ENCODE measurements at places on chromosomes 6 and 20. TPM values are rescaled to one million over a fixed set of nuclear protein-coding genes. Genes with fewer than 3 reads are reported as not detected.
A peak's percentile ranks its signal among the peaks of the same experiment; 100 is the strongest.

GRCh38 chr6:96520171-96521115, 1.2 kb upstream of the UFL1 start:
- peak; percentile 28 for DNase-seq

- DNase-seq, result no peak
Measured at GRCh38 chr20:24628985-24629384, 159.6 kb downstream of the SYNDIG1 start.

- DNase-seq, result peak; percentile 97
Measured at GRCh38 chr6:291697-292505, at the start of gene DUSP22. Gene DUSP22, plus strand, starts transcription at chr6:292487. Its CDS starts 53 bp downstream, at chr6:292540.

DNA sequence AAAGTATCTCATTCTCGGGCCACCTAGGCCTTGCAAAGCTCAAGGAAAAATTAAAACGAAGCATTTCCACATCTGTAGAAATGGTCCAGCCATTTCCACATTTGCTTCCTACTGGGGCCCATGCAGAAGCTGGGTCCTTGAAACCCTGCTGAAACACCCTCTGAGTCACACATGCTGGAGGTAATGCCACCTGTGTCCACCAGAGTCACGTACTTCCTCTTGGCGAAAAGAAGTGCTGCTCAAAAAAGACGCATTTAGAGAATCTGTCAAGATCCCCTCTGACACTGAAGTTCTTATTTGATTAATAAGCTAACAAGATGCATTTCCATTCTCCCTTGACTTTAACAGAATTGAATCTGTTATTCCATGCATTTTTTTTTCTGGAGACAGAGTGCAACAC, 423.2 kb downstream of the PREX1 start:
- no peak for DNase-seq

- DNase-seq, result no peak
Measured at GRCh38 chr20:20085071-20085470, 32.7 kb downstream of the CFAP61 start.

DNA sequence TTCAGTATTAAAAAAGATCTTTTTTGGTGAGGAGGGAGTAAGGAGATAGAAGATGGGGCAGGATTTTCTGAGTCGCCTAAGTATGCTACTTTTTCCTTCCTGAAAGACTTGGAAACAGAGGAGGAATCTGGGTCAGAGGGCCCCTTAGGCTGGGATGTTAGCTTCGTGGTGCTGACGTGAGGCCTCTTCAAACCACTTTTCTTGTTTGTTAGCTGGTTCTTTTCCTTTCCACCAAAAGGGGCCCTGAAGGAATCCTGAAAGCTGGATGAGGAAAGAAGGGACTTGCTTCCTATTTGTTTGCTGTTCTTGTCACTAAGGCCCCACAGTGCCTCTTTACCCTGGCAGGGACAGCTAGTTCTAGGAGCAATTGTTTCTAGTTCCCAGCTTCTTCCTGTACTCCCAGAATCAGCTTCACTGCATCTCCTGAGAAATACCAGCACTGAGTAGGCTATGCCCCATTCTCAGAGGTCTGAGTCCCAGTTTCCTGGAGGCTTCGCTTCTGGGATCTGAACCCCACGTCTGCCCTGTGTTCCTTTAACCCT, 2.2 kb upstream of the IL20RA start:
- DNase-seq, result no peak

DNA sequence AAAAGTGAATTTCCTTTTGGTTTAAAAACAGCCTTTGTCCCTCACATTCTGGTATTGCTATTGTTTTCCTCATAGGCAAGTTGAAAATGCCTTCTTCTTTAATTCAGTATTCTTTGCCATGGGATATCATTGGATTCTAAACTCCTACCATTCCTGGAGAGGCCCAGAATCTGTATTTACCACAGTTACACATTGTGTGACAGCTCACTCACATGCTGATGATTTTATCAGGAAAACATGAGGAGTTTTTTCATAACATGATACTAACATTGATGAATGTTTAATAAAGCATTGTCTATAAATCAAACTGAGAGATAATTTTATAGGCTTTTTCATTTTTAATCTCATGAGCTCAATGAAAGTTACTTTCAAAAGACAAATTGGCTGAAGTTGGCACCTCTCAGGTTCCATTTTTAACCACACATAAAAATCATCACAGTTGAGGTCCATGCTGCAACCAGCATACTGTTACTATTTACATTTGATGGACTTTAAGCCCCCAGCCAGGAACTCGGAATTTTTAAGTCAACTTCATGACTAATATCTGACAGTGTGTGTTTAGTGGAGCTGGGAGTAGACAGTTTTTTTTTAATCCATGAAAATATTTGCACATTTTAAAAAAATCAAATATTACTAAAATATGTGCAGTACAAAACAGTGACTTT, 82.8 kb downstream of the FAM83B start:
- DNase-seq, result no peak

- no peak for DNase-seq
Measured at GRCh38 chr6:16257999-16258708, 19.8 kb downstream of the GMPR start.

DNA sequence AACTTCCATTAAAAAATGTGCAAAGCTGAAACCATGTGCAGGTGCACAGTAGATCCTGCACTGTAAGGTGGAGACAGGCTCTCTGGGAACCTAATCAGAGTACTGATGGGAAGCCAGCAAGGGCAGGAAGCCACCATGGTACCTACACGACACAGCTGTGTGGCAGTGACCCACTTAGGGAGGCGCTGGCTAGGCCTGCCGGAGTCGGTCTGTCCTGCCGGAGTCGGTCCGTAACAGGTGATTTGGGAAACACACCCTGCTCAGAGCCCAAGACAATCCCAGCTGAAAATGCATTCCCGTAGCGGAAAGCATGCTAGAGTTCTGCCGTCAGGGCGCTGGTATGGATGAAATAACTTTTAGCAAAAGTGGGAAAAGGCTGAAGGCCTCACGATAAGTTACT, 17.2 kb downstream of the TXNDC5 start:
- DNase-seq, result no peak

DNA sequence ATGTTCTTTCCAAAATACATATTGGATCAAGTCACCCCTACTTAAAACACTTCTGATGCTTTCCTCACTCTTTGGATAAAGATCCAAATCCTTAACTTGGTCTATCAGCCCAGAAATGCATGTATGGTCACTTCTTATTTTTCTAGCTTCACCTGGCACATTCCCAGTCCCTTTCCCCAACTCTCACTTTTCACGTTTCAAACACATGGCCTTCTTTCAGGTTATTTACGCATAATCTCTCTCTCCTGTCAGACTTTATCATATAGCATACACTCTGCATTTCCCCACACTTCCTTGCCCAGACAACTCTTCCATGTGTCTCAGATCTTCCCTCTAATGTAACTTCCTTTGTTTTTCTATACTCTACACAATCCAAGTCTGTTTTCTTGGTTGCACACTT, 12.8 kb downstream of the PHIP start:
- DNase-seq, result no peak

DNA sequence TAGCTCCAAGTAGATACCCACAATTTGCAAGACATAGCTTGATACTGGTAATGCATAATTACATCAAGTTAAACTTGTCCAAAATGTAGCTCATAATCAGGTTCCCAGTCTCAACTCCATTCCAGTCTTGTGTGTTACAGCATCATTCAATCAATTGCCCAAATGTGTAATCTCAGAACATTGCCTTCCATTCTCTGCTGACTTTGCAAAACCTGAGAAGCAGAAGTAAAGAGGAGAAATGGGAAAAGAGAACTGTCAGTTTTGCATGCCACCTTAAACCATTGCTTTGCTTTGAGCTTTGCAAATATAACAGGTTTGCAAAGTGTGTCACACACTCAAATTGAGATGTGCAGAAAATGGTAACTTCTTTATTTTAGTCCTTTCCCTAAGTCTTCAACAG, 40.3 kb upstream of the CNKSR3 start:
- no peak for DNase-seq

DNA sequence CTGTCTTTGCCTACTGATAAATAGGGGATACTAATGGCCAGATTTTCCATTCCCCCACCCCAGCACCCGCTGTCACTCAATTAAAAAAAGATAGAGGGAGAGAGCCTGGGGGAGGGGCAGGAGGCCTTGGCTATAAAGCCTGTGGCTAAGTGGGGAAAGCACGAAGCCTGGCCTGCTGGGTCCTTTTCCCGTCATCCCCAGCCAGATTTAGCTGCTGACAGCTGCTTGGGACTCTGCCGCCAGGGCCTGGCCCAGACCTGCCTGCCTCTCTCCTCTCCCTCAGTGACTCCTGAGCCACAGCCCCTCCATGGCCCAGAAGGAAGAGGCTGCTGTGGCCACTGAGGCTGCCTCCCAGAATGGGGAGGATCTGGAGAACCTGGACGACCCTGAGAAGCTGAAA, at the start of gene APOBEC2:
APOBEC2 (plus strand) TSS at position 162 of the 400 bp plus-strand sequence; CDS start at position 308, 146 bp downstream.
- no peak for DNase-seq

DNA sequence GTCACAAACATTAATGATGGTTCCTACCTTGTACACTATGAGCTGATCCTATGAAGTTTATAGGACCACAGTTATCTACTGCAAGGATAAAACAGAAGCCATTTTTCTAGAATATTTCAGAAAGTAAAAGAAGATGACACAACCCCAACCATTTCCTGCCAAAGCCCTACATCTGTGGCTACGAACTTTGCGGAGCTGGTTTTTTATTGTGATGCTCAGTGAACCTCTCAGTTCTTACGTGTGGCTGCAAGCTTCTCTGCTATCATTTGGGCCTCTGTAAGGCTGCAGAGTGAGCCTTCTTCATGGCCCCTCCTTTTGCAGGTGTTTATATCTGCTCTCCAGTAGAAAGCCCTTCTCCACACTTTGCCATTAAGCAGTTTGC, 17.8 kb upstream of the TAGAP start:
- peak; percentile 86 for DNase-seq

DNA sequence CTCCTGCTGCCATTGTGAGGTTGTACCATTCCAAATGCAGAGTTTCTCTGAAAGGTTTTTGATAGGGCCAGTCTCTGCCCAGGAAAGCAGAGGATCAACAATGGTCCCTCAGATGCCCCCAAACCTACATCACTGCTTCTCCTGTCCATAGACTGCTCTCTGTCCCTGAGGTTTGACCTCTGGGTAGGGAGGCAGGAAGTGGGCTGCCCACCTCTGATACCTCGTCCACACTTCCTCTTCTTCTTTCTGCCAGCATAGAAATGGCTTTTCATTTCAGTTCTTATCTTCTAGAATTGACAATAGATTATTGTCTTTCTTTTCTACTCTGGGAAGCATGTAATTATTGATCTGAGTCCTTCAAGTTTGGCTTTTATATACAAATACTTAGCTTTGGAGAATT, 170.6 kb downstream of the TRMT11 start:
- DNase-seq, result no peak

DNA sequence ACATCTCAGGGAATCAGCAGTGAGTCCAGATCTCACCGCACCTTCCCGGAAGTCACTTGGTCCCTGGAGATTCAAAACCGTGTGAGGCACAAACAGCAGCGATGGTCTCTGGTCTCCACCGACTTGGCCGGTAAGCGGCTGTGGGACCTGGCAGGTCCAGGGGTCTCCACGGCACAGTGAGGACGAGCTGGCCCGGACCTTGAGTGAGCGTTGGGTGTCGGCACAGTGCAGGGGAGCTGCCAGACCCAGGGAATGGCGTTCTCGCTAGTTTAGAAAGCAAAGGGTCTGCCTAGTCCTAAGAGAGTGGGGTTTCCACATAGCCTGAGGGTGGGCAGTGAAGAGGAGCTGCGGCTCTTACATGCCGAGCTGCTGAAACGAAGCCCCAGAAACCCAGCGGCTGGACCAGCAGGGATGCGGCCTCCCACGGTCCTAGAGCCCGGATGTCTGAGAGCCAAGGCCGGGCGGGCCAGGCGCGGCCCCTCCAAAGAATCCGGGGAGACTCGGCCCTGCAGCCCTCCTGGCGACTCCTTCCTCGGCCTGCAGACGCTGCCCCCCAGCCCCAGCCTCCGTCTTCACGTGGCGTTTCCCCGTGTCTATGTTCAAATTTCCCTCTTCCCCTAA, 185.0 kb downstream of the ERMARD start:
- DNase-seq, result no peak

GRCh38 chr6:56580271-56580670, 62.4 kb downstream of the DST start:
- DNase-seq, result no peak

DNA sequence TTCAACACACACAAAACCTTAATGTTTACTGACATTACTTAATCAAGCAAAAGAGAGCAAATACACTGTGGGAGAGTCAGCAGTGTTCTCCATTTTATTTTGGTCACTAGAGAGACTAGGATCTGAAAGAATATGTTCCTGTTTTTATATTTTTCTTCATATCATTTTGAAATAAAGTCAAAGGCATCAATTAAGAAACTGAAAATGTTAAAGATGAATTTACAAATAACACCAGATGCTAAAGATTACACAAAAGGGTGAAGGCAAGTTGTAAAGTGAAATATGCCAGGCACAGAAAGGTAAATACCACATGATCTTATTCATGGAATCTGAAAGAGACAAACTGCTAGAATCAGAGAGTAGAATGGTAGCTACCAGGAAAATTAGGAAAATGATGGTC, 60.3 kb upstream of the FABP7 start:
- DNase-seq, result no peak

- DNase-seq, result no peak
Measured at GRCh38 chr6:89311853-89312531, 3.1 kb downstream of the GABRR2 start.

SERPINB6 gene
- total RNA-seq, result 58.9 TPM

OR2H1 gene
- not detected for total RNA-seq

HLA-F gene
- 911 TPM for total RNA-seq

PDYN gene
- not detected for total RNA-seq

CST8 gene
- not detected for total RNA-seq

TREML2 gene
- total RNA-seq, result 9.6 TPM

CRISP3 gene
- total RNA-seq, result not detected

TPD52L2 gene
- 41.3 TPM for total RNA-seq

IFT52 gene
- total RNA-seq, result 23.7 TPM

EDN3 gene
- not detected for total RNA-seq

B3GAT2 gene
- total RNA-seq, result not detected

BFSP1 gene
- not detected for total RNA-seq

BANF2 gene
- total RNA-seq, result not detected

Measured in B cell (primary cell).